ENCODE measurements at places on chromosomes 1 and 21. TPM values are rescaled to one million over a fixed set of nuclear protein-coding genes. Genes with fewer than 3 reads are reported as not detected.
A peak's percentile ranks its signal among the peaks of the same experiment; 100 is the strongest.

- no peak for DNase-seq
- no peak overlapping the region for H3K4me3 ChIP-seq
- H3K36me3 ChIP-seq: no peaks in the 10 kb centered on the region
- peaks cover 49% of the 10 kb centered on the region for H3K27me3 ChIP-seq
- H3K27ac ChIP-seq: no peak overlapping the region
- H3K4me1 ChIP-seq: peaks cover 32% of the 10 kb centered on the region
Observed at GRCh38 chr1:24915816-24916602, 14.1 kb downstream of the RUNX3 start.

DNA sequence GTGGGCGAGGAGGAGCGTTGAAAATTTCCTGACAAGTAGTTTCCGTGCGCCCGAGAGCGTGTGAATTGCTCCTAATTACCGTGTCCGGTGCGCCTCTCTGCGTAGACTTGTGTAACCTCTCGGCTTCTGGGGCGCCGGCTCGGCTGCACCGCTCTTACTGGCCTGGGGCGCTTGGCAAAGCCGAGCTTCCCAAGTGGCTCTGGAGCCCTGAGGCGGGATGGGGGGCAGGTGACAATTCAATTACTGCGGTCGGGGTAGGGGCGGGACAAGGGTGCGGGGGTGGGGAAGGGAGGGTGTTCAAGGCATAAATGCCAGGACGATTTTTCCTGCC lies 392 bp upstream of the DMRTA2 start:
- H3K4me1 ChIP-seq: peaks cover 66% of the 10 kb centered on the region
- H3K4me3 ChIP-seq: peak overlapping the region; percentile 29
- no peak overlapping the region for H3K27ac ChIP-seq
- no peaks in the 10 kb centered on the region for H3K36me3 ChIP-seq

DNA sequence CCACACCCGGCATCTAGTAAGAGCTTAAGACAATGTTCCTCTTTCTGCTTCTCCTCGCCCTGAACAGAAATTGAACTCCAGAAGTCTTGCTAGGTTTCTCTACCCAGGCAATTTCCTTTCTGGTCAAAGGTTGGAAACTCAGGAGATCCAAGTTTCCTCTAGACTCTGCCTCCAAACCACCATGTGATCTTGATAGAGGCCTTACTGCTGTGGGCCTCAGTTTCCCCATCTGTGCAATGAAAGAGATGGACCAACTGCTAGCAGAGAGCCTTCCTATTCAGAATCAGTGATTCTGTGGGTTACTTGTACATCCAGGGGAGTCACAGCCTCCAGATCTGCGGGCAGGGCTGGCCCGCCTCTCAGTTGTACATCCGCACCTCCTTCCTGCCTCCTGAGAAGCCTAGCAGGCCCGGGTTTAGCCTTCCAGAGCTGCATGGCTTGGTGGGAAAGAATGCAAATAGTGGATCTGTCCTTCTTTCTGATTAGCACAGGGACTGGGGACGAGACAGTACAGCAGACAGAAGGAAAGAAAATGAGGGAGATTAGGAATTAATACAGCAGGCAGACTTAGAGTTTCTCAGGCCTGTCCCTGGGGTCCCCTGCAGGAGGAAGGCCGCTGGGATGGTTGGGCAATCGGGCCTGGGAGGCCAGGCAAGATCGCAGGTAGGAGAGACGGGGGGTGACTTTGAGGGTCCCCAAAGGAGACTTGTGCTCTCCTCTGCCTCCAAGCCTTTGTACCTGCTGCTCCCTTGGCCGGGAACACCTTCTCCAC lies 83.9 kb downstream of the PAX7 start:
- no peak for DNase-seq
- H3K4me3 ChIP-seq: no peak overlapping the region
- H3K4me1 ChIP-seq: peaks cover 10% of the 10 kb centered on the region
- no peak overlapping the region for H3K27ac ChIP-seq

DNA sequence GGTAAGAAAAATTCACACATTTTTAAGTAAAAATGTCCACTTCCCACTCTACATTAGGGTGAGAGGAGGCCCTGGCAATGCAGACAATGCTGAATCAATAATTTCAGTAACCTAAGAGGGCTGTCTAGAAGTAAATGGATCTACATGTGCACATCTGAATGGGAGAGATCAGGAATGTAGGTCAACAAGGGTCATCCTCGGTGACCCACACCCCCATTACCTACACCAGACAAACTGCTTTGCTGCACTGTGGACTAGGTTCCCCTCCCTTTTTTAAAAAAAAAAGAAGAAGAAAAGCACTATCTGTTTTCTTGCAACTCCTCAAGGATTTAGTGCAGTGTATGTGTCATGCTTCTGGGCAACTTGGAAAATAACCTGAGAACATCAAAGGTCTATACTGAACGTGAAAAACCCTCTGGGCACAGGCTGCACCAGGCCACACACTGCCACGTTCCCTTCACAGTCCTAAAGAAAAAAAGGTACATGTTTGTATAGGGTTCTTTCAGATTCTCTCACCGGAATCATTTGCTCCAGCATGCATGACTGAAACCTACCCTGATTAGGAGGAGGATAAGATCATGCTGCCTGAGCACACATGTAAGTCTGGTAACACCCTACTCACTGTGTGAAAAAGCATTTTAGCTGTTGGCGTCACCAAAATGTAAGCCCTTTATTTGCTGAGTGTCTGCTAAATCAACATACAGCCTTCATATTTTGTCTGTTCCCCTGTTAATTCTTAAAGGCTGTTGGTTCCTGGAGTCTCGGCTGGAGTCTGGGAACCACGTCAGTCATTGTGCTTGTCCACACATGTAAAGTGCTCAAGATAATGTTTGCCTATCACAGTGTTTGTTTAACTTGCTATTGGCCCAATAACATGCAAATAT lies 341.0 kb downstream of the SMYD3 start:
- no peaks in the 10 kb centered on the region for H3K27me3 ChIP-seq
- H3K4me1 ChIP-seq: peaks cover 1% of the 10 kb centered on the region
- DNase-seq: no peak
- H3K4me3 ChIP-seq: no peak overlapping the region

- H3K27ac ChIP-seq: no peak overlapping the region
- H3K27me3 ChIP-seq: no peaks in the 10 kb centered on the region
- H3K4me1 ChIP-seq: no peaks in the 10 kb centered on the region
- no peaks in the 10 kb centered on the region for H3K36me3 ChIP-seq
- no peak for DNase-seq
Observed at GRCh38 chr1:219152751-219153150, 20.9 kb upstream of the LYPLAL1 start.

DNA sequence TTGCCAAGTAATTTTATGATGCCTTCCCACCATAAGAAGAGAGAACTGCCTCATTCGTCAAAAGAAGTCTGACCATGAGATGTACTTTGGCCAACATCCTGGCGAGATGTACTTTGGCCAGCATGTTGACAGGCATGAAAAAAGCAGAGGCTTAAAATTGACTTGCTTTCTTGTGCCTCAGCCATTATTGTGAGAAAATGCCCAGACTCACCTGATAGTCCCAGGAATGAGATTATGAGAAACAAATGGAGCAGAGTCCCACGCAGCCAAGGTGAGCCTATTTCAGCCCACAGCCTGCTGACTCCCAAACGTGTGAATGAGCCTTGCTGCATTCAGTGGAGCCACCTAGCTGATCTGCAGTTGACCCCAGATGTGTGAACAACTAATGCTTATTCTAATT lies 43.5 kb upstream of the ZNF644 start:
- no peak overlapping the region for H3K4me3 ChIP-seq
- H3K36me3 ChIP-seq: no peaks in the 10 kb centered on the region
- H3K27ac ChIP-seq: no peak overlapping the region
- no peaks in the 10 kb centered on the region for H3K4me1 ChIP-seq
- no peaks in the 10 kb centered on the region for H3K27me3 ChIP-seq

- no peaks in the 10 kb centered on the region for H3K27me3 ChIP-seq
- DNase-seq: no peak
- H3K4me3 ChIP-seq: no peak overlapping the region
- H3K4me1 ChIP-seq: no peaks in the 10 kb centered on the region
- H3K27ac ChIP-seq: no peak overlapping the region
Observed at GRCh38 chr1:117566556-117566955, 39.3 kb upstream of the TENT5C start.

DNA sequence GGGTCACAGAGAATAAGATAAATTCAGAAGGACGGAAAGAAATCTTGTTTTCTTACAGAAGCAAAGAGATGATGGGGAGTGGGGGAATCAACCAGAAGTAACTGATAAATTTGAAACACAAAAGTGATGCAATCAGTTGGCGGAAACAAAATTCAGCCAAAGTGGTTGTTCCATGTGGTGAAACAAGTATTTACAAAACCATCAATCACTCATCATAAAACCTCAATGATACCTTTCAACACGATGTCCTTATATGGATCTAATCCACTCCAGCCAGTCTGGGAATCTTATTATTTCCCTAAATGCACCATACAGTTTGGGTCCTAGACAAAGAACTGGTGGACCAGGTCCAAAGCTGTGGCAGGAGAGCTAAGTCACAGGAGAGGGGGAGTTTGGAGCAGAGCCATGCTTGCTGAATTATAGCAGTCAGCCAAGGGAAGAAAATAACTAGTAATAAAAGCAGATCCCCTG lies 303.8 kb upstream of the LRRC7 start:
- no peak overlapping the region for H3K4me3 ChIP-seq
- H3K36me3 ChIP-seq: no peaks in the 10 kb centered on the region
- H3K27ac ChIP-seq: no peak overlapping the region
- peak; percentile 62 for DNase-seq

DNA sequence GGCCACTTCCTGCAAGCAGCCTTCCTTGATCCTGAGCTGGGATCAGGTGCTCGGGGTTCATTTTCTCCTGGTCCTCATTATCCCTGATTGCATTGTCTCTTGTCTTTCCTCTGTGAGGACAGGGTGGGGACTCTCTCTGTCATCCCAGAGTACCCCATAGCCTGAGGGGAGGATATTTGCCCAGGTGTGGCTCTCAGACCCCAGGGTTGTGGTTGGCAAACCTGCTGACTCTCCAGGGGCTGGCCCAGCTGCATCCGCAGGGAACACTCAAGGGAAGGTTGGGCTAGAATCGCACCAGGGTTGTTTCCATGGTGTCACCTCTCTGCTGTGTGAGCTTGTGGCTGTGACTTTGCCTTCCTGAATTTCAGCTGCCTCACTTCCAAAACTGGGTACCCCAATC lies 276.8 kb upstream of the C1orf174 start:
- H3K4me3 ChIP-seq: no peak overlapping the region
- no peak for DNase-seq
- peaks cover 11% of the 10 kb centered on the region for H3K4me1 ChIP-seq

DNA sequence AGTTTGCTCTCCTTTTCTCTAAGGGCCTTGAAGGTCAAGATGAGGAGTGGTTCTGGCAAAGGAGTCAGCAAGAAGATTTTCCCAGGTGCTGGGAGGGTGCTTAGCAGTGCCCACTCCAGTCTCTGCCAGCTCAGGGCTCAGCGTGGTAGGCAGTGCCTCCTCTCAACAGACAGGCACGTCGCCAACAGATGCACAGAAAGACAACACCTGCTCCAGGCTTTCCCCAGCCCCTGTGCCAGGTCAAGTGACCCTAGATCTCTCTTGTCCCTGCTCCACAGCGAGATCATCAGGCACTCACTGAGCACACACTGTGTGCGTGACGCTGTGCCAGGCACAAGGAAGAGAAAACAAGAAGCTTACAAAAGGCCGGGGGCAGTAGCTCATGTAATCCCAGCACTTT lies 86.0 kb downstream of the CASZ1 start:
- no peak overlapping the region for H3K27ac ChIP-seq
- no peak for DNase-seq
- H3K36me3 ChIP-seq: peaks cover 4% of the 10 kb centered on the region
- peaks cover 46% of the 10 kb centered on the region for H3K4me1 ChIP-seq
- H3K4me3 ChIP-seq: no peak overlapping the region

The STYXL2 gene
- total RNA-seq: 0.69 TPM

The PWP2 gene
- total RNA-seq: 4.2 TPM

The PGLYRP3 gene
- total RNA-seq: not detected

All from spinal cord (tissue), 10 donors.